ENCODE measurements at places on chromosomes 5 and 9.
A peak's percentile ranks its signal among the peaks of the same experiment; 100 is the strongest.

- peak; percentile 50 for DNase-seq
Observed at GRCh38 chr9:70398145-70398556, 16.3 kb downstream of the KLF9 start.

DNA sequence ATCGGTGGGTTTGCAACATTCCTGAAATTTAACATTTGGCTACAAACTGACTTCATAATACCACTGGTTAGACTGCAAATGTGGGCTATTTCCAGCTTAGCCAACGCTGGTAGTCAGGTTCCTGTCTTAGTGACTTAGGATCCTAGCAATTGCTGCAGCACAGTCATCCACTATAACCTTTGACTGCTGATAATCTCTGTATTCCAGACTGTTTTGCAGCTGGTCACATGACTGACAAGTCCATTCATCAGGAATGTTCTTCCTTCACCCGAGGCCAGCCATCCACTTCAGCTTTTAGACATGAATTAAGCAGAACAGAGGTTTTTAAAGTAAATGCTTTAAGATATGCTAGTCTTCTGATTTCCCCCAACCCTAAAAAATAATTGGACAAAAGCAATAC is 425.9 kb upstream of the MPDZ start:
- DNase-seq, result no peak

GRCh38 chr5:123421773-123422172 is 1.4 kb downstream of the CEP120 start:
- no peak for DNase-seq

DNA sequence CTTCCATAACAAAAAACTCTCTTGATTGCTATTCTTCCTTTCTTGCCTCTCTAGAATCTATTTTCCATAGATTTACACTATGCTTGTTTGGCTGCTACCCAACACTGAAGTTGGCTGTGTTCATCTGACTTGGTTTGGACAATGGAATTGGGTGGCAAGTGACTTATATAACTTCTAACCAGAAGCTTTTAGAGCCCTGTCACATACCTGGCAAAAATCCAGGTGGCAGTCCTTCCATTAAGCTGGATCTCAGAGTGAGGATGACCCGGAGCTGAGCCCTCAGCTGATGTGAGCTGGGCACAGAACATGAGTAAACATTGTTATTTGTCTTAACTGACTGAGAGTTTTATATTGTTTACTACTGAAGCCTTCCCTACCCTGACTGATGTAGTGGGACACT is 225.7 kb downstream of the TLR4 start:
- DNase-seq, result no peak

DNA sequence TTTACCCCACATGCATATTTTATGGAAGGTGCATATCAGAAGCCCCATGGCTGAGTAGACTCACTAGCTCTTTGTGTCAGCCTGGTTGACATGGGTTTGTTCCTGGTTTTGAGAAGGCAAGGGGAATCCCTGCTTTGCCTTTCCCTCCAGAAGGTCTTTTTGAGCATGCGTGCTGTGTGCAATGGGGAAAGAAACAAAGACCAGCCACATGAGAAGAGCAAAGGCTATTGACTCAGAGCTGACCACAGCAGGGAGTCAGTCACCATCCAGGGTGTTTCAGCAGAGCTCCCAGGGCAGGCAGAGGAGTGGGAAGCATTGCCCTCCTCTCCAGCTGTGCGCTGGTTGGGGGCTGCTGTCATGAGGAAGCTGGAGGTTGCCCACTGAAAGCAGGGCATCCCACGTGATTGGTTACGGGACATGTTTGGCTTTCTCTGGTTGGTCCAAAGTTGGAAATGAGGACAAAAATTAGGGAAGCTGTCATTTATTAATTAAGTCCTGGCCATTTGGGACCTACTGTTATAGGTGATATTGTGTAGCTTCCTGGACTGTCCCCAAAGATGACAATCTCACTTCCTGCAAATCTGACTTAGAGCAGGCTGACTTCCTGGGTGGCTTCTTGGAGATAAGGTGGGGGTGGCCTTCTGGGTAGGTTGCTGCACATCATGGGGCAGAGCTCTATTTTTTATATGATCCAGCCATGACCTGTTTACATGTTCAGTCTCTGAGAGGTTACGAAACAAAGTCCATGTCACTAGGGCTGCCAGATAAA is 48.9 kb upstream of the TDRD7 start:
- DNase-seq, result peak; percentile 63
